ENCODE measurements at places on chromosomes 2 and 18. TPM values are rescaled to one million over a fixed set of nuclear protein-coding genes. Genes with fewer than 3 reads are reported as not detected.

- no peaks in the 10 kb centered on the region for H3K4me1 ChIP-seq
- no peaks in the 10 kb centered on the region for H3K36me3 ChIP-seq
- H3K27me3 ChIP-seq: peaks cover 55% of the 10 kb centered on the region
- no peak overlapping the region for H3K4me3 ChIP-seq
- H3K27ac ChIP-seq: no peak overlapping the region
- DNase-seq: no peak
Measured at GRCh38 chr2:232492963-232493700, 5.5 kb upstream of the ECEL1 start.

- no peak overlapping the region for H3K27ac ChIP-seq
- no peaks in the 10 kb centered on the region for H3K4me1 ChIP-seq
- no peak overlapping the region for H3K4me3 ChIP-seq
- H3K27me3 ChIP-seq: no peaks in the 10 kb centered on the region
- no peak for DNase-seq
- H3K36me3 ChIP-seq: no peaks in the 10 kb centered on the region
Measured at GRCh38 chr2:175461839-175462238, 280.3 kb upstream of the ATP5MC3 start.

DNA sequence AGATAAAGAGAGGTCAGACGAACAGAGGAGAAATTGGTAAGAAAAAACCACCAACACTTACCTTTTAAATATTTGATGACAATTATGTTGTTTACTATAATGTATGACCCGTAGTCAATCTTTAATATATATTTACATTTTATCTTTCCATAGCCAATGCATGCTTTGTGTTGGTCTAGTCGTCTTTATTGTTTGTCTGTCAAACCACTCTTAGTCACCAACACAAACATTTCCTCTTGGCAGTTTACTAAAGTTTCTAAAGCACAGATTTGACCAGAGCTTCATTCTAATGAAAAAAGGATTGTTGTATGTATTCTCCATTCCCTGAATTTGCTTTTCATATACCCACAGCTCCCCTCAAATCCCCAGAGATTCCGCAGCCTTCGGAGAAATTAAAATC, 784.7 kb upstream of the PIK3C3 start:
- no peaks in the 10 kb centered on the region for H3K27me3 ChIP-seq
- no peak overlapping the region for H3K4me3 ChIP-seq
- no peaks in the 10 kb centered on the region for H3K36me3 ChIP-seq
- no peak overlapping the region for H3K27ac ChIP-seq
- H3K4me1 ChIP-seq: no peaks in the 10 kb centered on the region

IL1A gene
- 1.1 TPM for total RNA-seq

SERPINB7 gene
- 100 TPM for total RNA-seq

LYG2 gene
- total RNA-seq: not detected

Data from IMR-90 (cell line).